Osteocyte (in vitro differentiated cells): ENCODE measurements at places on chromosomes 12 and 14. TPM values are rescaled to one million over a fixed set of nuclear protein-coding genes. Genes with fewer than 3 reads are reported as not detected.

DNA sequence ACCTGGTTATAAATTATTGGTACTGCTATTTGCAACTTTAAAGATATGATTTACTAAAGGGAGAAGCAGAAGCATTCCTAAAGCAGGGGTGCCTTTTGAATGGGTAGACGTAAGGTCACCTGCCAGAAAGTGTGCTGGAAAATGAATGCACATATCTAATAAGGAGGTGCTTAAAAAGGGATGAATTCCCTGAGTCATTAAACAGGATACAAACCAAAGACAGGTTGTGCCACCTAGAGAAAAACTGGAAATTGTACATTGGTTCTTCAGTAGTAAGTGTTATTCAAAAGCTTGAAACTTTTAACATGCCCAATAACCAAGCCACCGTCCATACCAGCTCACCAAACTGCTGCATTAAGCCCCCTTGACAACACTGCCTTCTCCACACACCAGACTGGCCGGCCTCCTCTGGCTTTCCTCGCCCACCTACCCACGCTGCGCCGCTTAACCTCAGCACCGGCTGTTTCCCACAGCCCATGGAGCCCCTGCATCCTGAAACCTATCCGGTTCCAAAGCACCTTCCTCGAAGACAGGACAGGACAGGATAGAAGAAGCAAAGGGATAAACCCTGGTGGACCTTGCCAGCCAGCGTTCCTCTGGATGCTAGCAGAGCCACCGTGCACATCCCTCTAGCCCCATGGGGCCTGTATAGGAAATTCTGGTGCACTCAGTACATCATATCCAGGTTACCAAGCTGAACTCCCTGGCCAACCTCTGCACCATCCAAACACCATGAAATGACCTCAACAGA, 201.5 kb upstream of the CAND1 start:
- no peak for DNase-seq

GRCh38 chr12:121093487-121093891, 39.2 kb upstream of the P2RX7 start:
- DNase-seq: peak; percentile 82

GRCh38 chr14:106840258-106840657, 1313.9 kb downstream of the TMEM121 start:
- no peak for DNase-seq

GRCh38 chr12:6062757-6063735, 61.4 kb downstream of the VWF start:
- DNase-seq: no peak

- no peak for DNase-seq
Measured at GRCh38 chr14:105193916-105194782, 13.0 kb upstream of the NUDT14 start.

DNA sequence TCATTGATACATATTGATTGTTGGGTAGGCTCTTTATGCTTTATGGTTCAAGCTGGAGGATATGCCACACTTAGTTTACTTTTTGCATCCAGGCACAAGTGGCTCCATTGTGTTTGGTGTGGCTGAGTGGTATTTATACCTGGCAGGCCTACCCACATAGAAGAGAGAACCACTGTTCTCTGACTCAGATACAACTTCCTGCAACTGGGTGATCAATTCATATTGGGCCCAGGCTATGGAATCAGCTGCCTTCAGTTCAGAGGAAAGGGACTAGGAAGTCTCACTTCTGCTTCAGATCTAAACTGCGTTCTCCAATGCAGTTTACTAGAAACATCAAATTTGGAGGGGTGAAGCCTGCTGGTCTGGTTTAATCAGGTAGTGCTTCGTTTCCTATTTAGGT, 49.8 kb upstream of the LRRK2 start:
- DNase-seq: no peak

DNA sequence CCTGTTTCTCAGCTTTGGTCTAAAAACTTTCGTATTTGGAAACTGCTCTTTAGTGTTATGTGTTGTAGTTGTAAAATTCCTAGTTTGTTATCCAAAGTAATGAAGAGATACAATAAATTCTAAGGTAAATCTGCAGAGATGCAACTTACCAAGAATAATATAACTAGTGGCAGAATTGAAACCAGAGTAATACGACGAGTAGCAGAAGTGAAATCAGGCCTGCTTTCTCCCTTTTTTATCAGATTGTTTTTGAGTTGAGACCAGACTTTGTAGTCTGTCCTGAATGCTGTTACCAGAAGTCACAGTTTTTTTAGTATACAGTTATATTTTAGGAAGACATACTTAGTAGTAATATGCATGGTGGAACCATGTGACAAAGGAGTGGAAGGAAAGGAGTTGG, 12.5 kb downstream of the PAPOLA start:
- DNase-seq: no peak

- no peak for DNase-seq
Measured at GRCh38 chr12:51388069-51388799, 3.0 kb downstream of the GALNT6 start.

DNA sequence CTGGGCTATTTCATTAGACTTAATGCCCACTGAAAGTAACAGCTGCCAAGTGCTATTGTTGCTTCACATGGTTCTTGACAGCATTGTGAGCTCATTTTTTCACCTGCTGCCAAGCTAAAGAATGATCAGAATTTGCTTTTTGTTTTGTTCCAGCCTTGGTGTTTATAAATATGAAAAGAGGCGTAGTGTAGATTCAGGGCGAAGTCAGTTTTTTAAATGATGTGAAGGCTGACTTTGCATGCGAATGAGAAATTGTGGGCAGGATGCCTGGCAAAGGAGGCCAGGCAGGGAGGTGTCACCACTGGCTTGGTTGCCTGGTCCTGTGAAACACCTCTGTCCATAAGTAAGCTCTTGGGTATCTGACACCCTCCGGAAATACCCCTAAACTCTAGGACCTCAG, 93.3 kb upstream of the NAP1L1 start:
- DNase-seq: no peak

DNA sequence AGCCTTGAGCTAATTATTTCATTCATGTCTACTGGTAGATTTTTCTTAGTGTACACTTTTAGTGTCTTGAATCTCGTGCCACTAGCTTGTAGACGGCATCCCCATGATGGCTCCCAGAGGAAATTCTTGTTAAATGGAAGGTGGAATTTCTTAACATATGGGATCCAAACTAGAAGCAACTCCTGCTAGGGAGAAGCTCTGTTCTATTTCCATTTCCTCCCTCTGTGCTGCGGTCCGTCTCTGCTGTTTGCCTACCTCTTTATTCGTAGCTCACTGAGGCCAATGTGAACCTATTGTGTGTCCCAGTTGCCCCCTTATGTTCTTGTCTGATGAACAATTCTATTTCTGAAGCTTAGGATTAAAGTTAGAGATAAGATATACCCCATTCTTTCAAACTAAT, 588 bp downstream of the PIK3C2G start:
- DNase-seq: no peak

DNA sequence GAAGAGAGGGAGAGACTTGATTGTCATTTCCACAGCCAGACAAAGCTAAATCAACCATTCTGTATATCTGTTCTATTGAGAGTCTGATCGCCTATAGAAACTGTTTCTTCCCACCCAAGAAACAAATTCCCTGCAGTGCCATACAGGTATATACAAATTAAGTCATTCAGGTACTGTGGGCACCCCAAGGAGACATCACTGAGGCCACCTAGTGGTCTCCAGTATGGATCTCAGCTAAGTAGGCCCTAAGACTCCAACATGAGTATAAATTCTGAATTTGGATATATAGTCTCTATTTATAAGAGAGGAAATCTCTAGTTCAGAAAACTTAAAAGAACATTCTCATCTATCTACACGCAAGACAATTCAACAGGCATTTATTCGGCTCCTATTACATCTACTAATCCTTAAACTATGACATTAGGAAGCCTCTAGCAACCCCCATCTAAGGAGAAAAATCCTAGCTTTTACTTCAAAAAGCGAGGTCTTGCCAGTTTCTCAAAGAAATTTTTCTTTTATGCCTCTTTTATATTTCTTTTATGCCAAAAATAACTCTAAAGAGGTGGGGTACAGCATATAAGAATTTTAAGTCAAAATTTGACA, 62.6 kb downstream of the DCAF5 start:
- DNase-seq: no peak

GRCh38 chr14:94310248-94310647, 12.9 kb downstream of the SERPINA6 start:
- DNase-seq: peak; percentile 56

DNA sequence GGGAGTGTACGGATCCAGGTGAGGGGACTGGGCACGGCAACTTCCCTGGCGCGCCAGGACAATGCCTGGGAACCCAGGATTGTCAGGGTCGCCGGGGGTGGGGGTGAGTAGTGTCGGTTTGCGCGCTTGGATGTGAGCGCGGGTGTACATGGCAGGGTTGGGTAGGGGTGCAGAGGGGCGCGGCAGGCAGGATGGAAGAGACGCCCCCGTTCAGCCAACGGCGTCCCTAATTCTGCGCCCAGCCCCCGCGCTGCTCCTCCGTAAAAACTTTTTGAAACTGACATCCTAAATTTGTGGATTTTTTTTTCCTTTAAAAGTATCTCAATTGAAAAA, 3.1 kb downstream of the DIO3 start:
- DNase-seq: no peak

GRCh38 chr14:88879022-88879421, 54.6 kb downstream of the TTC8 start:
- no peak for DNase-seq

- no peak for DNase-seq
Measured at GRCh38 chr12:28693565-28694219, 455.4 kb upstream of the FAR2 start.

DNA sequence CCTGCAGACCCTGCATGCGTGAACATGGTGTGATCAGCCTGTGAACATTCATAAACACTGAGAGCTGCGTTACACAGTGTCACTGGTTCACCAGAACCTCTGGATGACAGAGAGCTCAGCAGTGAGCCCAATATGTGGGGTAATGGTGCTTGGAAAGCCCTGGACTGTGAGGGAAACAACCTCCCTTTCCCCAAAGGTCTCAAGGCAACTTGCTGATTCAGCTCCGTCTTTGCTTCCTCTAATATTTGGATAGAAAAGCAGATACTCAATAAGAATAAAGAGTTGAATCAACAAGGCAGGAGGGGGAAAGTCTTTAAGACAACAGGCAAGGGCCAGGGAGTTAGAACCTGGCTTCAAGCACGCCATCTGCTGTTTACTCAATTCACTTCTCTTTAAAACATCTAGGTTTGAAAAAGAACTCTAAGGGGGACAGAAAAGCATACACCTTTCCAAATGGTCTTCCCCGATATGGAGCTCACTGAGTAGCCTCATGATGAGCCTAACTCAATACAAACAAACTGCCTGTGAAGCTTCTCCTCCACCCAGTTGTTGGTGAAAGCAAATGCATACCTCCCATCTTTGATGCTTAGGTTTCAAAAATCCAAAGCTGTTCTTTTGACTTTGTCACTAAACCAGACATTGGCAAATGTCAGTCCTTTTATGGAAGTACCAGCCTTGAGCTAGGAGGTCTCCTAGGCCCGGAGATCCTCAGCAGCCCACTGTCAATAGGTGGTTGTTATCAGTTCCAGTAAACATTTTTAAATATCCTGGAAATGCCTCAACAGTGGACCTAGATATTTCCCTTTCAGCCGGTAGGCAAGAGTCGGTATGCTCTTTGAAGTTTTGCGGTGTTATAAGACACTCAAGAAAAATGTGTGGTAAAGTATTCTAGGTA, 76.1 kb downstream of the SAMD4A start:
- DNase-seq: no peak

GRCh38 chr14:74601982-74602381, 10.1 kb downstream of the LTBP2 start:
- no peak for DNase-seq

DNA sequence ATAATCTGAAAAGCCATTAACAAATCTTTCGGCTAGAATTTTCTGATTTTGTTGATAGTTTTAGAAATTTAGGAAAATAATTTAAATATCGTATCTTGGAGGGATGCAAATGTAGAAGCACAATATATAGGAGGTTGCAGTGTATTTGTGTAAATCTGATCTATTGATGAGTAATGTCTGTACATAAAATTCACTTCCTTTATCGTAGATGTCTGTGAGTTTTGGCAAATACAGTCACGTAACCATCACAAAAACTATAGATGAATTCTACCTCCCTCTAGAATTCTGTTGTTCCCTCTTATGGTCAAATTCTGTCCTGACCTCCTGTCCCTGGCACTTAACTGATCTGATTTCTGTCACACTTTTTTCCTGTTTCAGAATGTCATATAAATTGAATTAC, 151.8 kb downstream of the FUT8 start:
- no peak for DNase-seq

GRCh38 chr14:90986510-90986909, 73.9 kb downstream of the RPS6KA5 start:
- no peak for DNase-seq

DNA sequence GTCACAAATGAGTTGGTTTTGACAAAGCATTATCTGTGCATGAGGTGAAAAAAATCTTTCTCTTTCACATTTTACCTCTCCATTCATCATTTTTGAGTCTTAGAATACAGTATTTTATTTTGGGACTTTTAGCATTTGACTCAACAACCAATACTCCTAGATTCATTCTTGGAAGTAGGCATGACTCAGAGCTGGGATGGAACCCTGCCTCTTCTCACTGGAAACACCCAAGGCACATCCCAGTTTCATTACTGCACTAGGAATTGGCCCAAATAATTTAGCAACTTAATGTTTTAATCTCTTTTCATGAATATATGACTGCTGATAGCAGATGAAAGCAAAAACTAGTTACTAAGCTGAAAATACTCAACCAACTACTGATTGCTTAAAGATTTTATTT, 3.3 kb upstream of the PDZRN4 start:
- DNase-seq: no peak

GRCh38 chr12:69415471-69416275, 54.5 kb upstream of the FRS2 start:
- peak; percentile 87 for DNase-seq

DNA sequence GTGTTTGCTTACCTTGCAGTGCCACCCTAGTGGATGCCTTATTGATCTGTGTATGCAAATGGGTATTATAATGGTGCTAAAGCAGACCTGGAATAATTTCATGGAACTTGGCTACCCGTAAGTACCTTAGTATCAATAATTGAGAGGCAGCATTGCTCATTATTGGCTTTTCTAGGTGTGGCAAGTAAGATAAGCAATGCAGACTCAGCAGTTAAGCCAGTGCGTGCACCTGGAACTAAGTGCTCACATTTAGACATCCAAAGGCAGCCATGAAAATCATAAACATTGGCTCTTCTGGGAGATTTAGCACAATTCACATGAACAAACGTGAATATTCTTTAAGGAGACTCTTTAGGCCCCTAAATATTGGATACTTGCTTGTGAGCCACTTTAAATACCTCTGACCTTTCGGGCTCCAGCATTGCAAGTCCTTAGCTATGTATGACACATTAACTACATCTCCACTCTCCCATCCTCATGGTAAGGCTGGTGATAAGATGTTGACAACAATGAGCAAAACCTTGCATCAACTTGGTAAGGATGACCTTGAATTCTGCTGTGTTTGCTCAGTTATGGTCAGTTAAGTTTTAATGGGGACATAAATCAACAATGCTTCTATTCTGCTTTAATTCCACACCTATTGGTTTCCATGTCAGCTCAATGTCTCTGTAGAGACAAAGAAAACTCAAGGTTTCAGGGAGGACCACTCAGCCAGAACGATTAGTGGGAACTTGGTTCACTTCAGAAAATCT, 112.0 kb downstream of the SLC5A8 start:
- no peak for DNase-seq

The TAS2R7 gene
- not detected in 2 replicates for total RNA-seq

The NINJ2 gene
- 1.3 and 2.3 TPM in 2 replicates for total RNA-seq

The SERPINA12 gene
- total RNA-seq: not detected in 2 replicates

The GALNT6 gene
- total RNA-seq: 0.71 and 0.94 TPM in 2 replicates

The SMIM41 gene
- total RNA-seq: not detected in 2 replicates

The ERP27 gene
- total RNA-seq: 0.50 and 0.70 TPM in 2 replicates

The MANSC4 gene
- total RNA-seq: not detected in 2 replicates

The SETD3 gene
- total RNA-seq: 49.1 and 49.8 TPM in 2 replicates

The GLT8D2 gene
- 45.4 and 64.7 TPM in 2 replicates for total RNA-seq

The MGP gene
- 74.1 and 92.6 TPM in 2 replicates for total RNA-seq

The CCDC197 gene
- not detected in 2 replicates for total RNA-seq

The EFS gene
- 30.5 and 31.9 TPM in 2 replicates for total RNA-seq
